Sciatic nerve (tissue), 2 donors: ENCODE measurements at places on chromosomes 7 and 10. TPM values are rescaled to one million over a fixed set of nuclear protein-coding genes. Genes with fewer than 3 reads are reported as not detected.

DNA sequence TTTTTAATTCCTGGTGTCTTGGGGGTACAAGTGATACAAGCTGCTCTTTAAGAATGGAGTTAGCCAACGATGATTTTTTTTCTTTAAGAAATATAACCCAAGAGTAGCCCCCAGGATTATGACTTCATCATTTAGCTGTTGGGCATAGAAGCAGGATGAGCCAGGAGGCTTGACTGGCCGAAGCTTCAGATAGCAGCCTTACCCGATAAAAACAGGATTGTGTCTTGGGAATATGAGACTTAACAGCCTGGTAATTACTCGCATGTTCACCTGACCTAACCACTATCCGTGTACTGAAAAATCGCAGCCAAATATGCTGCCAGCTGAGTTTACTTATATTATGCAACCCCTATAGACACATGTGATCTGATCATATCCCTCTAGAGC, 346.0 kb upstream of the BMPER start:
- DNase-seq, result no peak

DNA sequence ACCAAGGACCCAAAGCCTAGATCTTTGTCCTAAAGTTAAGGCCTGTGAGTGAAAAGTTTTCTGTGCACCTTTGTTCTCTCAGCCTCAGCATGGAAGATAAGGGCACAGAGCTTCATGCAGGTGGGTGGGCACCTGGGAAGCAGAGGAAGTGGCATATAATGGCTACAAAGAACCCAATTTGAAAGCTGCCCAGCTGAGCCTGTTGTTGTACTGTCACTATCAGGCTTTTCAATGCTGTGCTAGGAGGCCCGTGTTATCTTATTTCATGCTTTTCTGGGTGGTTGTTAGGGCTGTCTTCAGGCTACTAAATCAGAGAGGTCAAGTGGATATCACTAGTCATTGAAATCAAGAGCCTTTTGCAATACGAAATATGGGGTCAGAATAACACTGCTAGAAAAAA, 443.8 kb downstream of the SORCS1 start:
- no peak for DNase-seq

GRCh38 chr7:73482746-73483145, 39.3 kb downstream of the BAZ1B start:
- no peak for DNase-seq

GRCh38 chr10:78414380-78414779, 380.7 kb downstream of the RPS24 start:
- DNase-seq, result peak; percentile 8

Gene SFRP4
- 261 TPM for total RNA-seq
